CD8-positive, alpha-beta memory T cell (primary cell): ENCODE measurements at places on chromosomes 3 and 15.

DNA sequence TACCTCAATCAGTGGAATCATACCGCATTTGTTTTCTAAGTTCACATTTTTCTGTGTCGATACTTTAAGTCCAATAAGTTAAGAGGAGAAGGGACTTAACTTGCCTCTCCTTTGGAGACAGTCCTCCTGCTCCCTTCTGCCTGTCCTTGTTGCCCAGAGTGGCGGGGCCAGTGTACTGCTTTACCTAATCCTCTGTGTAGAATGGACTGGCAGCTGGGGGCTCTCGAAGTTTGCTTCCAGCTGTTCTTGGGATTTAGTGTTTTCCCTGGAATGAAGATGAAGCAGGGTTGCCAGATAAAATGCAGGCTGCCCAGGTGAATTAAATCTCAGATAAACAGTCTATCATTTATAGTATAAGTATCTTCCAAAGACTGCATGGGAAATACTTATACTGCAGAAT lies 287.6 kb upstream of the C2CD4B start:
- DNase-seq: no peak

DNA sequence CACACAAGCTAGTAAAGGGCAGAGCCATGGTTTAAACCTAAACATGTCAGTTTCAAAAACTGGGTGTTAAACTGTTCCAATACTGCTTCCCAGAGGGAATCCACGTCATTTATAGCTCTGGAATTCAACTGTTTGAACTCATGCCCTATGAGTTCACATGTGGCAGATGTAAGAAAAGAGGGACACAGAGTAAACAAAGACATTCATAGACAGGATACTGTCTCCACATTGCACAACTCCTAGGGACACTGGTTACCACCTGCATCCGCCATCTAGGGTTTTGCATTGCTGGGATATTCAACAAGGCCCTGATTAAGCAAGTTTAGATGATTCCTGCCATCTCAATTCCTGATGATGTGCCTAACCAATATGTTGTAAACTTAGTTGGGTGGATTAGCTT lies 134.1 kb upstream of the COL8A1 start:
- DNase-seq: no peak

DNA sequence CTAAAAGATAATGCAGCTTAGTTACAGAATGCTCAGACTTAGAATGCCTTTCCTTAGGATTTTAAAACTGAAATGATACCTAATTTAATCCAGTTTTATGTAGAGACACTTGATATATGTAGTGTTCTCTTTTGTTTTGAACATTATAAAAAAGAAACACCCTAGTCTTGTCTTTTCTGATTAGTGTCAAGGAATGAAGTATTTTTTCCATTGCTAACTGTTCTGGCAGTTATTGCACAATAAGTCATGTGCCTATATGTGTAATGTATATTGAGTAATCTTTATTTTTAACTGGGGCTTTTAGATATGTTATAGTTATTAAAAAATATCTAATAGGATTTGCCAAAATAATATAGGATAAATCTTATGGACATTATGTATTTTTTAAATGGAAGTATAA lies 4.5 kb downstream of the ARL8B start:
- no peak for DNase-seq

- DNase-seq: no peak
Measured at GRCh38 chr3:190481779-190482178, 32.1 kb upstream of the TMEM207 start.

DNA sequence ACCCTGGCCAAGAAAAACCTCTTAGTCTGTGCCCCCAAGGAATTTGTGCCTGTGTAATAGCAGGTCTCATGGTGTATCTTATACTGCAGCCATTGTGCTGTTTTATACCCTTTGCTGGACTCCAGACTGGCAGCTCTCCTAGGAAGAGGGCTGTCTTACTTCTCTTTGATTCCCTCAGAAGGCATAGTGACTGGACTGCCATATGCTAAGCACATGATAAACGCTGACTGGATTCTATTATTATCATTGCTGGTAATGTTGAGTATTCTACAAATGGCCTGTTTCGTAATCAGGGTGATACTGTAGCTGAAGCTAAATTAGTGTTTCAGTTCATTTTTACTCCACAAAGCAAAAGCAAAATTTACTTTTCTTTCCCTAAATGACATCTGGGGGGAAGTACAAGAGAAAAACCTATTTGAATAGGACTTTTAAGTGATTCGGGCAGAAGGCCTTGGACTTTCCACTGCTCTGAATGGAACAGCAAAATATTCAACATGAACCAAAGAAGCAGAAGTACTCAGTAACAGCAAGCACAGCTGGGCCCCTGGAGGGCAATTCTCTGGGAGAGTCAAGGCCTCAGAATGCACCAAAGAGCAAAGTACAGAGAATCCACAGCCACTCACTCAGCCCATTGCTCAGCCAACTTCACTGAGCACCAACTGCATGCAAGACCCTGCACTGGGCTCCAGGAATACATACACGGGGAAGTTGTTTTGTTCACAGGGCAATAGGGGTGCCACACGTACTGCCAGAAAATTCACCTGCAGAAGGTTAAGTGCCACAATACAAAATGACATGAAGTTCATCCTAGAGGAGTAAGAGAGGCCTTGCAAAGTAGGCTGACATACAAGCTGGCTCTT lies 7.9 kb upstream of the BCL2A1 start:
- DNase-seq: no peak

DNA sequence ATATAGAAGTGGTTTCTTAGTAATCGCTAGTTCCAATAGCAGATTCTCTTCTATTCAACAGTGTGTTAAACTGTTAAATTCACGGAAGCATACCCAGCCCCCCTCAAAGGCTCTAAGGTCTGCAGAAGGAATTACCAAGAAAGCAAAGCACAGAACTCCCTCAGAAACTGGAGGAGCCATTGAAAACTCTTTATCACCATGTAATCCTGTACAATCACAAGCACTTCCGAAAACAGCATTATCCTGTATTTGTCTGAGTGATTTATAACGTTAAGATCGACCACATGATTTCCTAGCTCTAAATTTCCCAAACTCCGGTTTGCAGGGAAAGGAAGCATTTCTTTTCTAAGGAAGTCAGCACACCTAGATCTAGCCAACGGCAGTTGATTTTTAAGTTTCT lies 20.0 kb downstream of the MYO1E start:
- no peak for DNase-seq

DNA sequence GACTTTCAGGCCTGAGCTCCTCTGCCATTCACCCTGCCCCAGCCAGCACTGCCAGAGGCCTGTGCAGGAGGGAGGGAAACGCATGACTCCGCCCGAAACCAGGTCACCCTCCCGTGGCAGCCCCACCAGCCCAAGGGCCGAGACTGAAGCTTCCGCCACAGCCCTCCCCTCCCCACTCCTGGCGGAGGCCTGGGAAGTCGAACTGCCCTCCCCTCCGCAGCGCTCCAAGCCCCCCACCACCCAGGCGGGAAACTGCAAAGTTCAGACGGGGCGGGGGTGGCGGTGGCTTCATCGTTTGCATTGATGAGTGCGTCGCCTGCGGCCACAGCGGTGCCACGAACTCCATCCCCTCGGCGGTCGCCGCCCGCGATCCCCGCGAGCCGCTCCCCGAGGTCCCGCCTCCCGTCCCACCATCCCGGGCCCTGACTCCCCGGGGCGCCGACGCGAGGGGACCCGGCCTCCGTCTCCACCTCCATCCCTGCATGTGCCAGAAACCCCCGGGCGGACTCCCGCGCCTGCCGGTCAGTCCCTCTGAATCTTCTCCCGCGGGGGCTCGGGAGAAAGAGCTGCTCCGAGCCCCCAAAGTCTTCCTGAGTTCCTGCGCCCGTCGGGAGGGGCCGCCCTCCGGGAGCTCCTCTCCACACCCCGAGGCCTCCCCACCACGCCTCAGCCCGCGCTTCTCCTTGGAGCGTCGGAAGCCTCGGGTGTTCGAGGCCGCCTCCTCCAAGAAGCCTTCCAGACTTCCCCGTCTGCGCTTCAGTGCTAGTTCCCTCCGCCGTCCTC lies 698 bp downstream of the MELTF start:
- DNase-seq: no peak

DNA sequence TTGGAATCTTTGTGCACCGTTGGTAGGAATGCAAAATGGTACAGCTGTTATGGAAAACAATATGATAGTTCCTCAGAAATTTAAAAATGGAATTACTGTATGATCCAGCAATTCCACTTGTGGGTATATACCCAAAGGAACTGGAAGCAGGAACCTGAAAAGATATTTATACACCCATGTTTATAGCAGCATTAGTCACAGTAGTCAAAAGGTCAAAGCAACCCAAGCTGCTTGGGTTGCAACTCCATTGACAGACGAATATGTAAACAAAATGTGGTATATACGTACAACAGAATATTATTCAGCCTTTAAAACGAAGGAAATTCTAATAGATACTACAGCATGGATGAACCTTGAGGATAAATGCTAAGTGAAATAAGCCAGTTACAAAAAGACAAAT lies 35.0 kb upstream of the CAPN3 start:
- DNase-seq: no peak

DNA sequence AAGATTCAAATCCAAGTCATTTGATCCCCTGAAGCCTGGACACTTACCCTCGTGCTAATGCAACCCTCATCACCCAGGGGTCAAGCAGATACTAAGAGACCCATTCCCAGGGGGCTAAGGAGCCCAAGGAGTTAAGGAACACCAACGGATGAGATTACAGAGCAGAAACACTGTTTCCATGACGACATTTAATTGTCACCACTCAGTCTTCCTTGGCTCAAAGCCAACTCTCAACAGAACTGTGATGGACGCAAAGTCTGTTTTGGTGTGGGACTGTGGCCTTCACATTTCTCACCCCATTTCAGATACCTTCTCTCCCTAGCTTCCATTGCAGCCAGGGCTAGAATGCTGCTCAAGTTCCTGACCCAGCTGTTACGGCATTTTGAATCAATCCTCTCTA lies 383.5 kb upstream of the WNT5A start:
- no peak for DNase-seq

DNA sequence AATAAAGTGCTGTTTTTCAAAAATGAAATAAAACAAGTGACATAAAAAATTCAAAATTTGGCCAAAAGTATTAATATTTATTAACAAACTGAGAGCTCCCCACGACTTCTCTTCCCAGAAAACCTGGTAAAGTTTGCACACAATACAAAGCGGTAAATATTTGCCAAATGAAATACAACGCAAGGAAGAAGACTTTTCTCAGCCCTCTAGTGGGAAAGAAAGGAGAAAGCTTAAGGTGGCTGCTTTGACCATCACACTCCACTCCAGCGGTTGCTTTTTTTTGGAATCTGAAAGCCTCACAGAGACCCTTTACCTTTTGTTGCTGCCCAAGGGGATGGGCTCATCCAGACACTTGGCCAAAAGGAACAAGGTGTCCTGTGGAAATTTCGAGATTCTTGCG lies 1.1 kb upstream of the GK5 start:
- DNase-seq: no peak

GRCh38 chr15:37628507-37628906 lies 305.9 kb upstream of the TMCO5A start:
- no peak for DNase-seq

- no peak for DNase-seq
Measured at GRCh38 chr15:34886134-34886533, 83.4 kb downstream of the AQR start.

- no peak for DNase-seq
Measured at GRCh38 chr15:51093839-51094605, 684 bp downstream of the TNFAIP8L3 start.

- DNase-seq: no peak
Measured at GRCh38 chr3:95453242-95453641, 1361.2 kb upstream of the EPHA6 start.

- DNase-seq: no peak
Measured at GRCh38 chr3:107548601-107549000, 25.8 kb downstream of the BBX start.

DNA sequence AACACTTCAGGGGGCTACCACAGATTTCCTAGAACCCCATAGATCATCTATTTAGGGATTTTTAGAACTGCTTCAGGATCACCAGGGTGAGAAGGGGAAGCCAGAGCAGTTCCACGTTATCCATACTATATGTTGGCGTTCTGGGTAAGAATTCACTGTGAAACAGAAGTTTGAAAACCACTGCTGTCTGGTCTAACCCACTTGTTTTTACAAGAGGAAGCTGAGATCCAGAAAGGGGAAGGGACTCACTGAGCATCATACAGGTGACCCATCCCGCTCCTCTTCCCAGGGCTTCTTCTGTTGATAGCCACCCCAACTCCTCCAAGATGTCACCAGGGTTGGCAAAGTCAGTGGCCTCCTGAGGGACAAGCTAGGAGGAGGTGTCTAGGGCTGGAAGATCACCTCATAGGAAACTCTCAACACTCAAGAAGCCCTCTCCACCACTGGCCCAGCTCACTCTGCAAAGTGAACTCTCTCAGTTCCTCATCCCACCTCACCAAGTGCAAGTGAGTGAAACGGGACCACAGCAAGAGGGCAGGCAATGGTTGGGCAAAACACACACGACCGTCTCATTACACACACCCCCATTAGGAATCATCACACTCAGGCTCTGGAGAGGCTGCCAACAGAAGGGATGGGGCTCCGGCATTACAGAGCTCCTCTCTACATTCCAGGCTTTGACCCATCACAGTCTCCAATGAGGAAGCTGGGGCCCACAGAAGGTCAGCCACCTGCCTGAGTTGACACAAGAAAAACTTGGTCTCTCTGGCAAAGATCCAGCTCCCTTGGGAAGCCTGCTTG lies 1.8 kb downstream of the DAPK2 start:
- no peak for DNase-seq

- no peak for DNase-seq
Measured at GRCh38 chr3:194194757-194195085, 58.8 kb downstream of the HES1 start.

GRCh38 chr3:5013021-5013906 lies 34.0 kb downstream of the BHLHE40 start:
- no peak for DNase-seq

GRCh38 chr3:12449889-12450682 lies 34.2 kb upstream of the TSEN2 start:
- DNase-seq: no peak

DNA sequence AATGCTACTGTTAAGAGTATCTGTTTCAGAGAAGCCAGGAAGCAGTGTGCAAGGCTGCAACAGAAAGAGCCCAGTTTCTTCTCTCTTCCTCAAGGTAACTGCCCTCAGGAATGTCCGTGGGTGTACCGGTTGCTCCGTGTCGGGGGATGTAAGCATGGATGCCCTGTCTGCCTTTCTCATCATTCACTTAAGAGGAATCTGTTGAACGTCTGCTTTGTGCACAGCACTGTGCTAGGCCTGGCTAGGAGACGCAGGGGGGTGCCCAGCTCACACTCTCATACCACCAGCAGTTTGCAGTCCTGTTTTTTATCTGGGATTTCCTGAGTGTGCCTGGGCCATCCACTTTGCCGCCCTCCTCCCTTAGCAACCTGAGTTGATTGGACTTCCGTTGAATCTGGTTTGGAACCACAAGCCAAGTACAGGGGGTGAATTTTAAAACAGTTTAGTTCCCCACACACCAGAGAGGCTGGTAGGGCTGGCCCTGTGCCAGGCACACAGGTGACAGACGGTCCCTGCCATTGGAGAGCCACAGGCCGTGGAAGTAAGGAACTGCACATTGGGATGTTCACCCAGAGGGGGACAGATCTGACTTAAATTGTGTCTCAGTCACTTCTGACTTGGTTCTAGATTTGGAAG lies 11.2 kb downstream of the BOC start:
- no peak for DNase-seq

- DNase-seq: no peak
Measured at GRCh38 chr3:124492824-124493223, 237.4 kb upstream of the UMPS start.

- DNase-seq: no peak
Measured at GRCh38 chr3:159236321-159236720, 434.5 kb downstream of the MFSD1 start.

- no peak for DNase-seq
Measured at GRCh38 chr3:80643421-80643820, 875.6 kb upstream of the ROBO1 start.

- no peak for DNase-seq
Measured at GRCh38 chr3:81666502-81667121, 94.8 kb downstream of the GBE1 start.

GRCh38 chr3:132773071-132773619 lies 50.9 kb upstream of the NPHP3 start:
- DNase-seq: no peak
